A549 treated with Mapracorat at 1 μM for 4 hours (cell line): ENCODE measurements at places on chromosomes 3 and 15. TPM values are rescaled to one million over a fixed set of nuclear protein-coding genes. Genes with fewer than 3 reads are reported as not detected.

Gene PLA2G4D
- not detected in 5 replicates for total RNA-seq

Gene NANOGP8
- not detected in 5 replicates for total RNA-seq

Gene NRROS
- not detected in 5 replicates for total RNA-seq

Gene SLC24A5
- not detected in 5 replicates for total RNA-seq

Gene UROC1
- total RNA-seq = not detected in 5 replicates

Gene PPP1R14D
- total RNA-seq = 0.20 to 0.33 TPM in 2 of 5 replicates, not detected in the others

Gene CYP1A1
- total RNA-seq = 1.2 to 2.2 TPM (median 1.6 TPM) in 5 replicates

Gene CCR9
- total RNA-seq = not detected in 5 replicates

Gene CHRFAM7A
- 4.6 to 8.9 TPM (median 7.4 TPM) in 5 replicates for total RNA-seq

Gene GOLGA8J
- 0.12 to 0.17 TPM in 2 of 5 replicates, not detected in the others for total RNA-seq

Gene FBXL22
- 0.15 to 0.25 TPM (median 0.21 TPM) in 4 of 5 replicates, not detected in the other for total RNA-seq

Gene GOLGA6D
- 0.07 to 0.14 TPM in 2 of 5 replicates, not detected in the others for total RNA-seq

Gene CDHR4
- total RNA-seq = 0.10 to 0.64 TPM (median 0.22 TPM) in 5 replicates

Gene FGF7
- not detected in 5 replicates for total RNA-seq

Gene GOLGA8O
- total RNA-seq = 0.26 to 0.60 TPM (median 0.35 TPM) in 5 replicates

Gene CLDND1
- 46.3 to 65.9 TPM (median 61.6 TPM) in 5 replicates for total RNA-seq

Gene ATP8B4
- total RNA-seq = 0.57 to 1.7 TPM (median 0.90 TPM) in 5 replicates

Gene ZBED2
- 0.10 to 0.32 TPM (median 0.22 TPM) in 5 replicates for total RNA-seq

Gene ZMYND10
- 1.1 to 1.3 TPM (median 1.2 TPM) in 5 replicates for total RNA-seq

Gene CFAP100
- not detected in 5 replicates for total RNA-seq

Gene TGM4
- 0.07 to 0.30 TPM (median 0.14 TPM) in 5 replicates for total RNA-seq

Gene FANCD2OS
- not detected in 5 replicates for total RNA-seq

Gene LRRC49
- total RNA-seq = 4.3 to 7.1 TPM (median 5.4 TPM) in 5 replicates

Gene UBE2E1
- 94.9 to 115 TPM (median 103 TPM) in 5 replicates for total RNA-seq

Gene LRRIQ4
- not detected in 5 replicates for total RNA-seq

Gene LRRN1
- not detected in 5 replicates for total RNA-seq

Gene TRH
- total RNA-seq = not detected in 5 replicates

Gene QTRT2
- total RNA-seq = 20.8 to 25.1 TPM (median 23.2 TPM) in 5 replicates

Gene CADPS
- not detected in 5 replicates for total RNA-seq

Gene ROPN1
- not detected in 5 replicates for total RNA-seq

Gene CCDC50
- total RNA-seq = 23.5 to 29.9 TPM (median 26.7 TPM) in 5 replicates

Gene RTP3
- total RNA-seq = not detected in 5 replicates

Gene SEMA4B
- total RNA-seq = 61.9 to 93.1 TPM (median 85.1 TPM) in 5 replicates

Gene UPK1B
- 10.7 to 14.6 TPM (median 12.3 TPM) in 5 replicates for total RNA-seq

Gene CLEC3B
- 0.27 TPM in 1 of 5 replicates, not detected in the others for total RNA-seq

Gene ITIH1
- not detected in 5 replicates for total RNA-seq

Gene GOLIM4
- total RNA-seq = 15.5 to 19.6 TPM (median 19.1 TPM) in 5 replicates

Gene ARGFX
- not detected in 5 replicates for total RNA-seq

Gene ADAMTS9
- total RNA-seq = 0.49 to 0.96 TPM (median 0.62 TPM) in 5 replicates

Gene IQCH
- 0.74 to 2.0 TPM (median 1.8 TPM) in 5 replicates for total RNA-seq

Gene BTD
- total RNA-seq = 15.8 to 18.4 TPM (median 16.7 TPM) in 5 replicates

Gene CNTN6
- total RNA-seq = not detected in 5 replicates

Gene GCNT3
- total RNA-seq = 127 to 145 TPM (median 134 TPM) in 5 replicates

Gene PHLDB2
- 14.3 to 21.9 TPM (median 20.7 TPM) in 5 replicates for total RNA-seq

Gene GLDN
- total RNA-seq = 0.06 to 0.27 TPM (median 0.14 TPM) in 3 of 5 replicates, not detected in the others

Gene ADIPOQ
- total RNA-seq = not detected in 5 replicates

Gene COL6A5
- 0.05 TPM in 1 of 5 replicates, not detected in the others for total RNA-seq
